Myocyte (in vitro differentiated cells): ENCODE measurements at places on chromosomes 13 and 19.

GRCh38 chr13:30997697-30998096, 65.2 kb downstream of the TEX26 start:
- no peak for DNase-seq

GRCh38 chr13:95056266-95056665, 245.0 kb downstream of the ABCC4 start:
- no peak for DNase-seq

DNA sequence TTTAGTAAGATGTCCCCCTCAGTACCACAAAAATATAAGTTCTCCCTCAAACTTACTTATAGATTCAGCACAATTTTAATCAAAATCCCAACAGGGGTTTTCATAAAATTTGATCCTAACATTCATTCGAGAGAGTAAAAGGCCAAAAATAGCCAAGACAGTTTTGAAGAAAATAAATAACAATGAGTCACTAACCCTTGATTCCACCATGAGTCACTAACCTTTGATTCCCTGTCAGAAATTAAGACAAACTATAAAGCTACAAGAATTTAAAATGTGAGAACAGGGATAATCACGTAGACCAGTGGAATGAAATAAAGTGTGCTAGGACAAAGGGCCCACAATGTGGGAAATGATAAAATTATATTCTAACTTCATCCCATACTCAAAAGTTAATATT, 320.3 kb downstream of the SUCLA2 start:
- peak; percentile 58 for DNase-seq

DNA sequence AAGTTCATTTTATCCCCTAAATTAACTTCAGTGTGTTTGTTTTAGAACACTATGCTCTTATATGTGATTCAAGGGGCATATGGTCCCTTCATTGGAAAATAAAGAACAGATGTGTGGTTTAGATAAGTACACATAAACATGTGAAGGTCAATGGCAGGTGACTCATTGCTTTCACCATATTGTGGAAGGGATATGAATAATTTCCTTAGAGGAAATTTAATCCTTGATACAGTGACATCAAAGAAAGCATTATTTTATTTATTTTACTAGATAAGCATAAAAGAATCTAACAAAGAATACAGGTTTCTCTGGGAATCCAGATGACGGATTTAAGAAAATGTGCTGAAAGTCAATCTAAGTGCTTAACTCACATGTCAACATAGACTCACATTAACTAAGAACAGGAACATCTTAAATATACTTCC, 373.5 kb downstream of the KCTD12 start:
- DNase-seq, result peak; percentile 24

- no peak for DNase-seq
These were observed 35.1 kb downstream of the HPN start for GRCh38 chr19:35076657-35077056.

DNA sequence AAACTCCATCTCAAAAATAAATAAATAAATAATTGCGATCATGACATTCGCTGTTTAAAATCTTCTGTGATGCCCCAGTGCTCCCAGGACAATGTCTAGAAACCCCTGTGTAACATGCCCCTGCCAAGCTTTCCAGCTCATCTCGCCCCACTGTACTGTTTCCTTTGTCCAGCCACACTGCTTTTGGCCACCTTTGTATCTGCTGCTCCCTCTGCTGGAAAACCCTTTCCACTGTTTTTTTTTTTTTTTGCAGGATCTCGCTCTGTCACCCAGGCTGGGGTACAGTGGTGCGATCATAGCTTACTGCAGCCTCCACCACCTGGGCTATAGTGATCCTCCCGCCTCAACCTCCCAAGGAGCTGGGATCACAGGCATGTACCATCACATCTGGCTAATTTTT, 7.5 kb downstream of the PLAUR start:
- DNase-seq, result peak; percentile 36

GRCh38 chr19:34430738-34431625, 2.8 kb downstream of the UBA2 start:
- peak; percentile 43 for DNase-seq

- no peak for DNase-seq
These were observed 19.6 kb upstream of the SLC15A1 start for GRCh38 chr13:98771838-98772611.

DNA sequence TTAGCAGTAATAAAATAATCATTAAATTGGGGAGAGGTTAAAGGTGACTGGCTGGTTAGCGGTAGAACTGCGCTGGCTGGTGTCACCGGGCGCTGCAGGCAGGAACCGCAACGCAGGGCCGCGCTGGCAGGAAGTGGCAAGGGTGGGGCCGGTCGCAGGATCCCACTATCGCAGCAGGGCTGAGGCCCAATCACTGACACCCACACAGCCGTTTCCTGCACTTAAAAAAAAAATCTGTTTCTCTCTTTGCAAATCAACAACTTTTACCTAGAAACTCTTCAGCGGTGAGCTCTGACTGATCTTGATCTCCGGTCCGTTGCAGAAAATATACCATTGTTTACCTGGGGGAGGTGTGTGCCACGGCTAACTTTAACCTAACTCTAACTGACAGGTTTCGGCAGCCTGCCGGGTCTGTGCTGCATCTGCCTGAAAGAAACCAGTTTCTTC, 46.9 kb downstream of the KLF2 start:
- DNase-seq, result no peak

DNA sequence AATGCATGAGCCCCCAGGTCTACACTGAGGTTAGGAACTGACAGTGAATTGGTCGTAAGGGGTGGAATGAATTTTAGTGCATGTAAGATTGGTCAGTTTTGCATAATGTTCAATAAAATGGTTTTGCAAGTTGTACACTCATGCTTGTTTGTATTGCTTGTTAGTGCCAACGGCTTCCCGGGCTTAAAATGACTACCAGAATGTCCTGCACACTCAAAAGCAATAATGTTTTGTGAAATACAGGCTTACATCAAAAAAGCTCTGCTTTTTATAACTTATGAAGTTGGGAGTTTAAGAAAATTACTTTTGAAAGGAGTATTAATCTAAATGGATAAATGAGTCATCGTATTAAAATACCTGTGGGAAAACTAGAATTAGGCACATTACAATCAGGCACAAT, 112.9 kb downstream of the GPC6 start:
- no peak for DNase-seq

- DNase-seq, result no peak
These were observed 727.4 kb upstream of the SLITRK1 start for GRCh38 chr13:84609716-84610115.

GRCh38 chr19:16571822-16572331, 338 bp downstream of the SLC35E1 start:
- DNase-seq, result no peak

- DNase-seq, result no peak
These were observed 38.9 kb upstream of the KATNAL1 start for GRCh38 chr13:30346153-30346788.

- DNase-seq, result peak; percentile 85
These were observed 69.7 kb upstream of the C13orf46 start for GRCh38 chr13:114043421-114044053.

GRCh38 chr19:35034588-35035382, 4.5 kb downstream of the SCN1B start:
- no peak for DNase-seq

DNA sequence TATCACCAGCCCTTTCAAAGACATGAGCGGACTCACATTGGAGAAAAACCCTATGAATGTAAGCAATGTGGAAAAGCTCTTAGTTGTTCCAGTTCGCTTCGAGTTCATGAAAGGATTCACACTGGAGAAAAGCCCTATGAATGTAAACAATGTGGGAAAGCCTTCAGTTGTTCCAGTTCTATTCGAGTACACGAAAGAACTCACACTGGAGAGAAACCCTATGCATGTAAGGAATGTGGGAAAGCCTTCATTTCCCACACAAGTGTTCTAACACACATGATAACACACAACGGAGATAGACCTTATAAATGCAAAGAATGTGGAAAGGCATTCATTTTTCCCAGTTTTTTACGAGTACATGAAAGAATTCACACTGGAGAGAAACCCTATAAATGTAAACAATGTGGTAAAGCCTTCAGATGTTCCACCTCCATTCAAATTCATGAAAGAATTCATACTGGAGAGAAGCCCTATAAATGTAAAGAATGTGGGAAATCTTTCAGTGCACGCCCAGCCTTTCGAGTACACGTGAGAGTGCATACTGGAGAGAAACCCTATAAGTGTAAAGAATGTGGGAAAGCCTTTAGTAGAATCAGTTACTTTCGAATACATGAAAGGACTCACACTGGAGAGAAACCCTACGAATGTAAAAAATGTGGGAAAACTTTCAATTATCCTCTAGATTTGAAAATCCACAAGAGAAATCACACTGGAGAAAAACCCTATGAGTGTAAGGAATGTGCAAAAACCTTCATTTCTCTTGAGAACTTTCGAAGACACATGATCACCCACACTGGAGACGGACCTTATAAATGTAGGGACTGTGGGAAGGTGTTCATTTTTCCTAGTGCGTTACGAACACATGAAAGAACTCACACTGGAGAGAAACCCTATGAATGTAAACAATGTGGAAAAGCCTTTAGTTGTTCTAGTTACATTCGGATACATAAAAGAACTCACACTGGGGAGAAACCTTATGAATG, 17.6 kb downstream of the ZNF791 start:
- no peak for DNase-seq

DNA sequence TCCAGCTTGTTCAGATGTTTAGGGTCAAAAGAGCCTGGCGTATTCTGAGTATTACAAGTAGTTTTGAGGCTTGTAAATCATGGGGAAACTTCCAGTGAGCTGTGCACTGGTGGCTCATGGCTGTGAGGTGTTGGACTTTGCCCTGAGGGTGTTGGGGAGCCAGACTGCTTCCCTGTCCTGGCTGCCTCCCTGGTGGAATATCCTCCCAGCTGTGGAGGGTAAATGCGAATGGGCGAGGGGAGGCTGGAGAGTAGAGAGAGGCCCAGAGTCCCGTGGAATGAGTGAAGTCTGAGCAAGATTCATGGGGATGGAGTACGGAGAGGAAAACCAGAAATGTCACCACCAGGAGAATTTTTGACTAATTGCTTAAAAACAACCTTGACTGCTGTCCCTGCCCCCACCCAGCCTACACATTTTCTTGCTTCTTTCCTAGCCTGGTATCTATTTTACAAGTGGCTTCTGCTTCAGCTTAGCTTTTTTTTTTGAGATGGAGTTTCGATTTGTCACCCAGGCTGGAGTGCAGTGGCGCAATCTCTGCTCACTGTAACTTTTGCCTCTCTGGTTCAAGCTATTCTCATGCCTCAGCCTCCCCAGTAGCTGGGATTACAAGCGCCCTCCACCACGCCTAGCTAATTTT, 3.7 kb downstream of the SNRPA start:
- DNase-seq, result no peak

- no peak for DNase-seq
These were observed 20.9 kb upstream of the FOSB start for GRCh38 chr19:45446944-45447343.

GRCh38 chr13:30832845-30833332, 73.2 kb upstream of the MEDAG start:
- DNase-seq, result peak; percentile 38

DNA sequence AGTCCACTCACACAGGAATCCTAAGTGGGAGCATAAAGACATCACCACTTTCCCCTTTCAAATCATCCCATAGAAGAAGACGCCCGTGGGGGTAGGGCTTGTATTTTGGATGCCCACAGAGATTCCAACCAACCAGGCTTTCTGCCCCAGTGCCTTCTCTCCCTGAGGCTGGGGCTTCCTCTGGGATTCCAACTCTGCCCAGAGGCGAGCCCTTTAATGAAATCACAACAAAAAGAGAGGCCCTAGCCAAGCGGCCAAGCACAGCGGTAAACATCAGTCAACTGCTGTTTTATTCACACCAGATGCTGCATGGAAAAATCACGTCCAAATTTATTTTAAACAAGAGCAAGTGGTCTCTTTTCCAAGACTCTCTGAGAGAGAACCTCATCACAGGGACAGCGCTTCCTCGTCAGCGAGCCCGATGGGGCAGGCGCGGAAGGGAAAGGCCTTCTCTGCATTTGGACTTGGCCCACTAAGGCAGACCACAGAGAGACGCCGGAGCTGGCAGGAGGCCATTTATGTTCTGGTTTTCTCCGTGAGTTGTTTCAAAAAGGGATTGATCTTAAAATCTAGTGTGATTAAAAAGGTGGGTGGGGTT, 31.5 kb downstream of the ADPRHL1 start:
- no peak for DNase-seq

GRCh38 chr13:19567820-19568534, 6.6 kb upstream of the TPTE2 start:
- no peak for DNase-seq

DNA sequence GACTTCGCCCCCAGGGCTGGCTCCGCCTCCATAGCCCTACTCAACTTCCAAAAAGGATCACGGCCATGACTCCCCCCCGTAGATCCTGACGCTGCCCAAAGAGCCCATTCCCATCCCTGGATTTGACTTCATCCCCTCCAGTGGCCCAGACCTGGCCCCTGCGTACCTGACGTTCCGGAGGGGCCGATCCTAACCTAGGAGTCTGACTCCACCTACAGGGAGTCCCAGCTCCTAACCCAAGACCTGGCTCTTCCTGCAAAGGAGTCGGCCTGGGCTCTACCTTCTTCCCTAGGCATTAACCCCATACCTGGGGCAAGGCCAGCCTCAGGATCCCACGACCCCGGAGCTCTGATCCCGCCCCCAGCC, 10.8 kb downstream of the STAP2 start:
- DNase-seq, result no peak

DNA sequence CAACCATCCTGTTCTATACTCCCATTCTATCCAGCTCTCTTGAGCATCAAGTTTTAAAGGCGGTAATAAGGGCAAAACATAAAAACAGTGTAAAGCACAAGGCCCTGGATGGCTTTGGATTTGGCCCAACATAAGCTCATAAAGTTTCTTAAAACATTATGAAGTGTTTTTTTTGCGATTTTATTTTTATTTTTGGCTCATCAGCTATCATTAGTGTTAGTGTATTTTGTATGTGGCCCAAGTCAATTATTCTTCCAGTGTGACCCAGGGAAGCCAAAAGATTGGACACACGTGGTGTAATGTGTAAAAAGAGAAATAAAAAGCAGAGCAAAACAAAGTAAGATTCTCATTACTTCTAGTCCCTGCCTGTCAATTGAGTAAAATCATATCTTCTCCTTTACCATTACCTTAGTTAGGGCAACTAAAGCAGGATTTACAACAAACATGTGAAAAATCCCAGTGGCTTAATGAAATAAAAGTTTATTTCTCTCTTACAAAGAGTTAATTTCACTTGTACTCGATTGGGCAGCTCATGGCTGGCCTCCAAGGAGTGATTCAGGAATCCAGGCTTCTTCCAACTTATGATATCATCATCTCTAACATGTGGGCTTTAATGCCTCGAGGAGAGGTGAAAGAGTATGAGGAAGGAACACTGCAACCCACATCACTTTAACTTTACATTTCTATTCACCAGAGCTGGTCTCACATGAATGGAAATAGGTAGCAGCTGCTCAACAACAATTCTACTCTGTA, 725.2 kb upstream of the SLITRK1 start:
- DNase-seq, result peak; percentile 65
